ENCODE measurements at places on chromosomes 1 and 21.

GRCh38 chr1:188782220-188782841, 1695.3 kb downstream of the BRINP3 start:
- peak; percentile 44 for DNase-seq

- no peak for DNase-seq
Measured at GRCh38 chr1:164759144-164759920, 200.3 kb downstream of the PBX1 start.

- no peak for DNase-seq
Measured at GRCh38 chr1:150529017-150529416, 13.5 kb downstream of the FALEC start.

- no peak for DNase-seq
Measured at GRCh38 chr1:222043444-222044292, 301.8 kb upstream of the DUSP10 start.

DNA sequence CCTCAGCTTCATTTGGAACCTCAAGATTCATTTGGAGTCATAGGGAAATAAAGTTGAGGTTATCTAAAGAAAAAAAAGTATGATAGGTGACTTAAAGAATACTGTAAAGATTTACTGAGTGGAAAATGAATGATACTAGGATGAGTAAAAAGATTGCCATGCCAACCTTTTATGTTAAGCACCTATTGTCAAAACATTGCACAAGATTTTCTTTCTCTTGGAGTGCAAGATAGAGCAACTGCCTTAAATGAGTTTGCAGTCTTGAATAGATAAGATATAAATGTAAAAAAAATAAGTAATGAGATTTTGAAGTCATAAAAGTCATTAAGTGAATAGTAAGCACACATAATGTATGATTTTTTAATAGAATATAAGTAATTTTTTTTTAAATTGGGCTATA, 5.1 kb upstream of the ANGPTL1 start:
- no peak for DNase-seq

GRCh38 chr1:153567621-153568366, 2.1 kb upstream of the S100A2 start:
- no peak for DNase-seq

- no peak for DNase-seq
Measured at GRCh38 chr1:205066141-205066818, 18.0 kb downstream of the TMEM81 start.

DNA sequence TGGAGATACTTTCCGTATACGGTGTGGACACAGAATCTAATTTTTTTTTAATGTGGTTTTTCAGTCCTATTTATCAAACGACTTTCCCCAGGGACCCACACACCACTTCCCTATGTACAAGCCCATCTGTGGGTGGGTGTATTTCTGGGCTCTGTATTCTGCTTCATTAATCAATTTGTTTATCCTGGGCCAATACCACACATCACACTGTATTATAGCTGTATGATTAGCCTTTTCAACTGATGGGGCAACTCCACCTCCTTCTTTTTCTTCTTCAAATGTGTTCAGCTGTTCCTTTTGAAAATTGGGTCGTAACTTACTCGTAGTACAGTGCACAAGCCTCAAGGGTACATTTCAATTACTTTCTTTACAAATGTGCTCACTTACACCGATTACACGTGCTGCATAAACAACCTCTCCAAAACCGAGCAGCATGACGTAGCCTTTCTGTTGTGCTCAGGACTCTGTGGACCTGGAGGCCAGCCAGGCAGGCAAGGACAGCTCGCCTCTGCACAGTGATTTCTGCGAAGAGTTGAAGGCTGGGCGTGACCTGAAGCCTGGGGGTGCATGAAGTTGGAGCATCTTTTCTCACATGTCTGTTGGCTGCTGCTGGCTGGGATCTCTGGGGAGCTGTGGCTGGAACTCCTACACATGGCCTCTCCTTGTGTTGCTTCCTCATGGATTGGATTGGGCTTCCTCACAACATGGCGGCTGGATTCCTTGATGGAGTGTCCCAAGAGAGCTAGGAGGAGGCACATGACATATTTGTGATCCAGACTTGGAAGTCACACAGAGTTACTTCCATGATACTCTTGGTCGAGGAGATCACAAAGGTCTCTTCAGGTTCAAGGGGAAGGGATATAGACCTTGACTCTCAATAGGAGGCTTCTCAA, 126.5 kb downstream of the CRYAA start:
- peak; percentile 58 for DNase-seq

DNA sequence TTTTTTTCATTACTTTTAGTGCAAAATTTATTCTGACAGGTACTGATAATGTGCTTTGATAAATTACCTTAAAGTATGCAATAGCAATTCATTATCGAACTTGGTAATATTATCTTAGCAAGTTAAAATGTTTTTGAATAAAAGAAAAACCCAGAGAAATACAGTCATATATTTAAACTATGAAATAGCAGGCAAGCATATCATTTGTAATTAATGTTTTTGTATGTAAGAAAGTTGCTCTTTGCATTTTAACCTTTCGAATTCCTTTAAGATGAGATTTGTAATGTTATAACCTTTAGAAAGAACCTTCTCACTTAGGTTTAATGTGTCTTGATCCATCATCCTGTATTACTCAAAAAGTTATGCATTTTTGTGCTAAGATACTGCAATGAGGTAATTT, 585.6 kb downstream of the PTBP2 start:
- DNase-seq = no peak
